HL-60 (cell line): ENCODE measurements at places on chromosomes 11 and 22.

- DNase-seq = no peak
Observed at GRCh38 chr22:28978158-28978557, 83.5 kb downstream of the C22orf31 start.

DNA sequence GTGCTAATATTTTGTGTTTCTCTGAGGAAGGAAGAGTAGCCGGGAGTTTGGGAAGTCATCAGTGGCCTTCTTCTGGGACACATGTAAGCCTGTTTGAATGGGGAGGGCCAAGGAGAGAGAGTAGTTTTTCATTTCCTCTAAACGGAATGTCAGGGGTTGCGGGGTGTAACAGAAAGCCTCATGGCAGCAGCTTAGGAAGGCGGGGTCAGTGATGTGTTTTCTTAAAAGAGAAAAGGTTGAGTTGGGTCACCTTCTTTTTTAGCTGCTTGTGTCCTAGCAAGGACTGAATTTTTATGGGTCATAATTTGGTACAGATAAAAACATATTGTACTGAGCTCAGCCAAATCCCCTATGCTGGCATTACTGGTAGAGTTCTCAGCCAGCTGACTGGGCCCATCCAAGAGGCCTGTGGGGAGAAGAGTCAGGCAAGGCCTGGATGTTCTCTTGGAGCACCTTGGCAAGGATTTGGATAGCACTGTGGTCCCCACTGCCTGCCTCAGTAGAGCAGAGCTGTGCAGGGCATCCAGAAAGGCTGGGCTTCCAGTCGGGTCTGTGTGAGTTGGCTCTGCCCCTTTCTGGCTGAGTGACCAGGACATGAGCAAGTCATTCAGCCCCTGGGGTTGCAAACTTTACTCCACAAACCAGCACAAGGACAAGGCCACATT lies 29.4 kb upstream of the NAV2 start:
- no peak for DNase-seq

DNA sequence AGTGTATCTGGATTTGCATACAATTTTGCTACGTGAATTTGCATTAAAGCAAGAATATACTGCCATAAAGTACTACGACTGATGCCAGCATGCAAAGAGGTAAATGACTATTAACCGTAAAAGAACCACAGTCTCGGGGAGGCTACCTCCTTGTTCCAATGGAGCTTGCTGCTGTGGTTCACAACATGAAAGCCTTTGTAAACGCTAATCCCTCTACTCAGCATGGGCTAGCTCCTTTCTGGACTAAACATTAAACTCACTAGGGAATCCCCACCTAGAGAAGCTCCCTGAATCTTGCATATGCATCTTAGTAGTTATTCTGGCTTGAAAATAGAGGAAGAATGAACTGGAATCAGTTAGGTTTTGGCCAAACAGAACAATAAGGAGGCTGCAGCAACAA lies 60.5 kb upstream of the ARHGAP32 start:
- DNase-seq = no peak

DNA sequence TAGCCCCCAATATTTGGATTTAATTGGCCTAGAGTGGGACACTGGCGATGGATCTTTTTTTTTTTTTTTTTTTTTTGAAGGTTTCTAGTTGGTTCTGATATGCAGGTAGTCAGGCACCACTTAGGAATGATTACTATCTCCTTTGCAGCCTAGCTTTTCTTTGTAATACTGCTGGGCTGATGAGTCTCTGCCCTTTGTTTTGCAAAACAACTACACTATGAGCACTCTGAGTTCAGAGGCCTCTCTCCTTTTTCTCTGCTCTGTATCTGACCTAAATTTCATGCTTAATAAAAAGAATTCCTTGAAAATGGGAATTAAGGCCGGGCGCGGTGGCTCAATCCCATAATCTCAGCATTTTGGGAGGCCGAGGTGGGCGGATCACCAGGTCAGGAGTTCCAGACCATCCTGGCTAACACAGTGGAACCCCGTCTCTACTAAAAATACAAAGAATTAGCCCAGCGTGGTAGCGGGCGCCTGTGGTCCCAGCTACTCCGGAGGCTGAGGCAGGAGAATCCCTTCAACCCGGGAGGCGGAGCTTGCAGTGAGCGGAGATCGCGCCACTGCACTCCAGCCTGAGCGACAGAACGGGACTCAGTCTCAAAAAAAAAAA lies 1312.3 kb downstream of the FAM181B start:
- DNase-seq = no peak

GRCh38 chr22:39090426-39091064 lies 6.5 kb upstream of the APOBEC3H start:
- DNase-seq = no peak

DNA sequence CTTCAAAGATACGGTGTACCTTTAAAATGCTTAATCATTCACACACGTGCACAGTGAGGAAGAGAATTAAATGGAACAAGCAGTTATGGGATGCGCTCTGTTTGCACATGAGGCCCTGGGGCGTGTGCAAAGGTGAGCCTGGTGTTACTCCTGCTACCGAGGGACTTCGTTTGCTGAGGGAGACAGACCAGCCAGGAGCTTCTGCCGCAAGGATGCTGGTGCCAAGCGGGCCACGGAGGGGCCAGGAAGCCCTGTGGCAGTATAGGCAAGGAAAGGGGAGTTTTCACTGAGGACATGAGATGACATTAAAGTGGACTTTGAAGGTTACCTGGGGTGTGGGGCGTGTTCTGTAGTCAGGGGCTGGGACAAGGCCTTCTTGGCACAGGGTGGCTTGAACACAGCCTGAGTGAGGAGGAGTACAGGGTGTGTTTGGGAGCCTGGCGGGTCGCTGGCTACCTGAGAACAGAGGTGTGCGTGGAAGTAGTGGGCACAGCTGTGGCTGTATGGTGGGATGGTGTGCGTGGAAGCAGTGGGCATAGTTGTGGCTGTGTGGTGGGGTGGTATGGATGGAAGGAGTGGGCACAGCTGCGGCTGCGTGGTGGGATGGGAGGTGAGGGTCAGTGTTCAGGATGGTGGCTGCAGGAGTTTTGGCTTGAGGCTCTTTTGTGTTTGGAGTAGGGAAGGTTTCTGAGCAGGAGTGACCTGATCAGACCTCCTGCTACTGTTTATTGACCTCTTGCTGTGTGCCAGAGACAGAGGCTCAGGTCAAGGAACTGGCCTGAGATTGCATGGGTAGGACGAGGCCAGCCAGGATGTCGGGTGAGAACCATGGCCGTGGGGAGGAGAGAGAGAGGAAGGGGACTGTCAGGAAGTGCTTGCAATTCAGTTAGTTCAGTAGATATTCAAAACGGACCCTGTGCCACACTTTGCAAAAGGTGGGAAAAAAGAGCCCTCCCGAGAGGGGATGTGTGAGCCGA lies 13.7 kb downstream of the TBC1D22A start:
- no peak for DNase-seq

DNA sequence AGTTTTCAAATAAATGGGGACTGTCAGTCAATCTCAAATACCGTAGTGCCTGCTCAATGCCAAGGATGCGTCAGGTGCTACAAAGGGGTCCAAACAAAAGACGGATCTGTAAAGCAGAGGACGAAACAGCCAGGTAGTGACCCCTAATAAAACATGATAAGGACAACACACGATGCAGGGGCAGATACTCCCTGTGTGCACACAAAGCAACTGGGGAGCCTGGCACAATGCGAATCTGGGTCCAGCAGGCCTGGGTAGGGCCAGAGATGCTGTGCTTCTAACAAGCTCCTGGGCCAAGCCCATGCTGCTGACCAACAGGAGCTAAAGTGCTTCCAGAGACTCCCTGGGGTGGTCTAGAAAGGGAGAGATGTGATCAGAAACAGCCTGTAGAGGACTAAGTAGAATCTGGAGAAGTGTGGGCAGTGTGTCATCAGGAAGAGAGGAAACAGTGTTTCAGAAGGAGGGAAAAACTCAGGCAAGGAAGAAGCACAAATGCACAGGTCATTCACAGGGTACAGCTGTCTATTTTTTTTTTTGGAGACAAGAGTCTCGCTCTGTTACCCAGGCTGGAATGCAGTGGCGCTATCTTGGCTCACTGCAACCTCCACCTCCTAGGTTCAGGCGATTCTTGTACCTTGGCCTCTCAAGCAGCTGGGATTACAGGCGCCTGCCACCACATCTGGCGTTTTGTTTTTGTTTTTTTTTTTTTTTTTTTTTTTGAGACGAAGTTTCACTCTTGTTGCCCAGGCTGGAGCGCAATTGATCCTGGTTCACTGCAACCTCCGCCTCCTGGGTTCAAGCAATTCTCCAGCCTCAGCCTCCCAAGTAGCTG lies 74.5 kb downstream of the MICAL3 start:
- no peak for DNase-seq

GRCh38 chr22:23414727-23415489 lies 165.2 kb downstream of the IGLL1 start:
- DNase-seq = no peak

- DNase-seq = no peak
Observed at GRCh38 chr11:111585371-111585770, 16.9 kb upstream of the SIK2 start.

DNA sequence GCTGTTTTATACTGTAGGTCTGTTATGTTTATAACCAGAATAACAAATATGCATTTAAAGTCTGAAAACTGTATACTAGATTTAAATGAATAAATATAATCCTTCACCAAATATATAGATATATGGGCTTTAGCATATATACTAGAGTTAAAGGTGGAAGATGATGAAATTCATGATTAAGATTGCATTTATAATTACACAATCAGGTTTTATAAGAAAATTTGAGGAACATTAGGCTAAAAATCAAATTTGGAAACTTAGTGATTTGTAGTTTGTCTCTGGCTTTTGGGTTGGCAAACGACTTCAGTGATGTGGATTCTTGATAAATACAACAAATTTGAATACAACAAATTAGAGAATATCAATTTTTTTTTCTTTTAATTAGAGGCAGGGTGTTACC lies 10.0 kb downstream of the BCL2L13 start:
- DNase-seq = no peak

- no peak for DNase-seq
Observed at GRCh38 chr11:76219243-76219642, 12.9 kb upstream of the WNT11 start.

- DNase-seq = no peak
Observed at GRCh38 chr11:17604201-17604914, 57.3 kb downstream of the OTOG start.

DNA sequence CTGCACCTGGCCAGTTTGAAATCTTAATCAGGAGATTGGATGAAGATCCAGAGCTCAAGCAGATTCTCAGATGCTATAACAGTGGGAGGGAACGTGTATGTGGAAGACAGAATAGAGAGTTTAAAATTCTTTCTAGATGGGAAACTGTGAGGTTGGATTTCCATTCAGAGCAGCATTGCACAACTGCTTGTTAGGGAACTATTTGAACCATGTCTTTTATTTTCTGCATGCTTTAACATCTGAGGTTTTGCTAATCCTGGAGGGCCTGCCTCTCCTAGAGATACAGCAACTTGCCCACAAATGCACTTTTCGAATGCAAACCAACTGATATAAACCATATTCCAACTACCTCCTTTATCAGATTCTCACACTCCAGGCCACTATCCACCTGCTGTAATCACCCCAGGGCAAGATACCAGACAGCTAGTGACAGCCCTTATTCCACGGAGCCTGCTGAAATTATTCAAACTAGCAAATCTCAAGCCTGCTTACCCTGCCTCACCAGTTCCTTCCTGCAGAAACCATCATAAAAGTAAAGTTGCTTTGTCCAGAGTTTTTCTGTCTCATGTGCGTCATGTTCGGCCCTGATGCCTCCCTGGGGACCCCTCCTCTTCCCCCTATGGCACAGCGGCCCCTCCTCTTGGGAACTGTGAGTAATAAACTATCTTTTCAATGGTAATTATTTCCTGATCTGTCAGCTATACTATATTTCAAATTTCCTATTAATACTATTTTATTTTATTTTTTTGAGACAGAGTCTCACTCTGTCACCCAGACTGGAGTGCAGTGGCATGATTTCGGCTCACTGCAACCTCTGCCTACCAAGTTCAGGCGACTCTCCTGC lies 18.4 kb upstream of the SEC14L4 start:
- DNase-seq = no peak

GRCh38 chr11:132670921-132671675 lies 861.2 kb downstream of the OPCML start:
- DNase-seq = no peak

- no peak for DNase-seq
Observed at GRCh38 chr11:15750535-15751308, 605.6 kb downstream of the SOX6 start.

GRCh38 chr11:86396396-86396795 lies 21.7 kb downstream of the CCDC81 start:
- no peak for DNase-seq

DNA sequence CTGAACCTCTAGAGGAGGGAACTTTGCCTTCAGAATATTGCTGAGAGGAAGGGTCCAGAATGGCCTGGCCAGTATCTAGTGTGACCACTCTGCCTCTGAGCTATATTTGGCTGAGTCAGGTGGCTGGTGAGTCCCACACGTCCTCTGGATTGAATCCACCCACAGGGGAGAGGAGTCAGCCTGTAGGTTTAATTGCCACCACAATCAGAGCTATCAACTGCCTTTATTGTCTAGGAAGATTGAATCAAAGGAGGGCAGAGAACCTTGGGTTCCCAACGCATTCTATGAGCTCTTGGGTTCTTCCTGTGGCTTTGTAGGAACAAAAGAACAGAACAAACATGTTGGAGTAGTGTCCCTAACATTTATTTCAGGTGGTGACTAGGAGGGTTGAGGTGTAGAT lies 67.7 kb downstream of the ST3GAL4 start:
- no peak for DNase-seq

- DNase-seq = no peak
Observed at GRCh38 chr11:83063073-83063754, 8.5 kb downstream of the RAB30 start.

DNA sequence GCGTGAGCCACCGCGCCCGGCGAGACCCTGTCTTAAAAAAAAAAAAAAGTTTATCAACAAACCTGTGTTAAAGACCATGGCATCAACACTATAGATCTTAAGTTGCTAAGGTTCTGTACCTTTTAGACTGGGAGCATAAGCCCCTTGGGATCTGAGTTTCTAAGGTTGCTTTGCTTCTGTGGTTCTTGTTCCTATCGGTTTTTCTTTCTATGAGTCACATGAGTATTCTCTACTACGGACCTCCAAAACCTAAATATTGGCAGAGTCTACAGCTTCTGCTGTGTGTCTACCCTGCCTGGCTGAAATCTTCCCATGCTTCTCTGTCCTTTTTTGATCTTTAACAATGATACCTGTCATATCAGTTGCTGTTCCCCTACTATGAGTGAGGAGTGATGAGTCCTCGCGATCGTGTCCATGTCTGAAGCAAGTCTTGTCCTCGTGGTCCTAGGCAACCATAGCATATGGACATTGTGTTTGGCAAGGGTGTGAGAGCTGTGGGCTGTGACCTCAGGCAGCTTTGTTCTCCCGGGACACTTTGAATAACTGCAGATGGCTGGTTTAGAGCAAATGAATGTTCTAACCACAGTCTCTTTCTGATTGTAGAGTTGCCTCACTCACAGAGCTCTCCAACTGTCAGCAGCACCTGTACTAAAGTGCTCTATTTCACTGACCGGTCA lies 9.0 kb upstream of the DLAT start:
- no peak for DNase-seq

- DNase-seq = no peak
Observed at GRCh38 chr11:120227228-120227852, 12.6 kb upstream of the POU2F3 start.

- DNase-seq = no peak
Observed at GRCh38 chr11:13771151-13771550, 102.7 kb downstream of the FAR1 start.

GRCh38 chr11:2194877-2195755 lies 23.5 kb upstream of the TH start:
- no peak for DNase-seq
